ENCODE measurements at places on chromosomes 7 and 10.
A peak's percentile ranks its signal among the peaks of the same experiment; 100 is the strongest.

- DNase-seq, result peak; percentile 61
Observed at GRCh38 chr7:100629117-100629716, 12.1 kb downstream of the TFR2 start.

- DNase-seq, result no peak
Observed at GRCh38 chr10:133209641-133210040, 20.4 kb upstream of the UTF1 start.

- DNase-seq, result no peak
Observed at GRCh38 chr7:32025381-32026082, 44.7 kb downstream of the PDE1C start.

DNA sequence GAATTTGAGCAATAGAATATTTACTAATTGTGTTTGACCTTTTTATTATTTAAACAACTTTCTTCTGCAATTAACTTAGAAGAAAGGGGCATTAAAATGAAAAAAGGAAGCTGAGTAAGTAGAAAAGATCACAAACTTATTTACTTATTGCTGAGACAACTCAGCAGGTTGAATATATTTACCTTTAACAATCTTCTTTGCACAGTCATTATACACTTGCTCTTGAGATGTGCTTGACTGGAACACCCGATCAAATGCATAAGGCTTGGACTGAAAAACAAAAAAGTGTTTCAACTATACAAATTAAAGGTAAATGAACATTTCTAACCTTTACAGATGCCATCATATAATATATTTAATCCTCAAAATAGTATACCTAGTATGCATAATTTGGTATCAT lies 7.9 kb downstream of the KIF5B start:
- no peak for DNase-seq

GRCh38 chr7:31883761-31884164 lies 186.4 kb downstream of the PDE1C start:
- DNase-seq, result no peak
